HS-5 (cell line): ENCODE measurements at places on chromosomes 4 and X.

GRCh38 chr4:97987019-97987648 lies 156.1 kb downstream of the STPG2 start:
- no peak for DNase-seq

DNA sequence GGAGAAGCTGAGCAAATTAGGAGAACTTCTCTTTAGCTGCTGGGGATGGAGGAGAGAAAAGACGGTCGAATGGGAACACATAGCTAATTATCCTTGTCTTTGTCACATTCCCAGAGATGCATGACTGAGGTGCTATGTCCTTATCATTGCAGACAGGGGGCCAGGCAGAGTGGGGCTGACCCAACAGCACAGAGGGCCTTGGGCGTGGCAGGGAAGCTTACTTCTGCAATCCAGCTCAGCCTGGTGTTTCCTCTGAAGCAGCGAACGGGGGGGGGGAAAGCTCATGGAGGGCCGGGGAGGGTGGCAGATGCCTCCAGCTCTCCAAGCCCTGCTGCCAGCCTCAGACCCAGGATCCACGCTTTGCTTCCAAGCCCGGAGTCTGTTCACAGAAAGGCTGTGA lies 50.8 kb upstream of the HOPX start:
- DNase-seq, result no peak

DNA sequence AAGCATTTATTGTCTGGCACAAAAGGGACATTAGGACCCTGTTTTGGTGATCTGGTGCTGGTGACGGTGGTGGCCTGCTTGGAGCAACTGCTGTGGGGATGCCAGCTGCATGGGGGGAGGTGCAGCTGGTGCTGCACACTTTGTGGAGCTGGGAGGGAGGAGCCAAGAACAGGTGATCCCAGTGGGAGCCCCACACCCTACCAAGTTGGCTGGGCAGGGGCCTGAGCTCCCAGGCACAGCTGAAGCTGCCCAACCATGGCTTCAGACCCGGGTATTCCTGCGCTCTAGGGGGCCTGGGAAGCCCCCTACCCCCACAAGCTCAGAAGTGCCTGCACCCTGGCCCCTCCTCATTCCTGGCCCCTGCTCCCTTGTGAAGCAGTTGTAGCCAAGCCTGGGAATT lies 1512.5 kb downstream of the TECRL start:
- DNase-seq, result no peak

- no peak for DNase-seq
Measured at GRCh38 chrX:39309721-39310152, 508.5 kb downstream of the MID1IP1 start.

DNA sequence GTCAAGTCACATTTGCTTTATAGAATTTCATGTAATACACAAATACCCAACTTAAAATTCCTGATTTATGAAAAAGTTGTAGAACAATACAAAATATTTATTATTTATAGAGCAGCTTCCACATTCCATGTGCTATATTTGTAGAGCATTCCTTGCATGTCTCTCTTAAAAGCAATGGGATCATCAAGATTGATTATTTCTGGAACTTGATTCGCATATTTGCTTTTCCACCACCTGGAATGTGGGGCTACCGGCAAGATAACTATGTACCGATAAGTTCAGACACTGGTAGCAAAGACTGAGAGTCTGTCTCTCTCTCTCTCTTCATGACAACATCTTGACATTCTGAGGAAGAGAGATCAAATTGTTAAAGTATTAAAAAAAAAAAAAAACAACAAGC lies 59.3 kb downstream of the MAPK10 start:
- no peak for DNase-seq

- DNase-seq, result no peak
Measured at GRCh38 chr4:38314663-38315062, 349.3 kb upstream of the KLF3 start.

DNA sequence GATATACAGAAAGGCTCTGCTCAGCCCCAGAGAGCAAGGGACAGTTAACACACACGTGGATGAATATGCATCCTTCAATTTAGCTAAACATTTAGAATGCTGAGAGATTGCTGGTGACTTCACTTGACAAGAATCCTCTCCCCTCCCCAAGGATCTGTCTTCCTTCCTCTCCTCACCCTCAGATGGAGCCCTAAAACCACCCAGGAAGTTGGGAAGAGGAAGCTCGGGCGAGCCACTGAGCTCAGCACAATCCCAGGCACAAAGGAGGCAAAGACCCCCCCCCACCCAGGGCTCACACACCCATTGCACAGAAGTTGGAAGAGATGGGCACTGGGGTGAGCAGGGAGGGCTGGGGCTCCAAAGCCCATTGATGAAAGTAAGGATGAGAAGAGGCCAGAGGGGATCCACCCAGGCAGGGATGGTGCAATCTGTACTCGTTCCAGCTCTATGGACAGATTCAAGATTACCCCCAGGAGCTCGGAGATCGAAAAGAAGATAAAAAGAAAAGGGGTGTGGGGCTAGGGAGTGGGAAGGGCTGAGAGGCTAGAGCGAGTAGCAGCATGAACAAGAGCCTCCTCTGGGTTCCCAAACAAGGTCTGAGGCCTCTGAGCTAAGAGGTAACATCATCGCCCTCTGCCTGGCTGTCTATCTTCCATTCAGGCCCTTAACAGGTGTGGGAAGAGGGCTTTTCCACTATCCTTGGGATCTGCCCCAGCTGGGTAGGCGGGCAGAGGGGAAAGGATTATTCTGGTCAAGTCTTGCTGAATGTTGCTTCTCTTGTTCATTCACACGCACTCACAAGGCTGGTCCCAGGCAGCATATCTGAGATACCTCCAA lies 1.2 kb downstream of the TFE3 start:
- no peak for DNase-seq

DNA sequence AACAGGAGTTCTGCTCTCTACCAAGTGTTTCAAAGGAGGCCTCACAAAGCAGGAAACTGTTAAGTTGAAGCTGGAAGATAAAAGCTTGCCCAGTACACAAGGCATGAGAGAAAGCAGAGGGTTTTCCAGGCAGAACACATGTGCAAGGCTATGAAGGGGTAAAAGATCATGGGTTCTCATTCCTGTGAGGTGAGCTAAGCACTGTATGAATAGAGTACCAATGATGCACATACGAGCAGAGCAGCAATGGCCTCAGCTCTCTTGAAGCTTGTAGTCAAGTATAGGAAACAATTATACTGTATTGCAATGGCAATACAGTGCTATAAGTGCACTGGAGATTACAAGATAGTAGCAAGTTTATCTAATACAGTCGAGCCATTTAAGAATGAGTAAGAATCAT lies 18.0 kb downstream of the TTC29 start:
- DNase-seq, result no peak

DNA sequence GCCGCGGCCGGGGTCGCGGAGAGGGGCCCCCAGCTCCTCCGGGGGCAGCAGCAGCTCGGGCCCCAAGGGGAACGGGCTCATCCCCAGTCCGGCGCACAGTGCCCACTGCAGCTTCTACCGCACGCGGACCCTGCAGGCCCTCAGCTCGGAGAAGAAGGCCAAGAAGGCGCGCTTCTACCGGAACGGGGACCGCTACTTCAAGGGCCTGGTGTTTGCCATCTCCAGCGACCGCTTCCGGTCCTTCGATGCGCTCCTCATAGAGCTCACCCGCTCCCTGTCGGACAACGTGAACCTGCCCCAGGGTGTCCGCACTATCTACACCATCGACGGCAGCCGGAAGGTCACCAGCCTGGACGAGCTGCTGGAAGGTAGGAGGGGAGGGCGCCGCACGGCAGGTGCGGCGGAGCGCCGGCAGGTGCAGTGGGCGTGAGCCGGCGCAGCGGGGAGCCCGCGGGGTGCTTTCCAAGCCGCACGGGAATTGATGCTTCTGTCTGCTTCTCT lies 886 bp downstream of the DCLK2 start:
- no peak for DNase-seq

DNA sequence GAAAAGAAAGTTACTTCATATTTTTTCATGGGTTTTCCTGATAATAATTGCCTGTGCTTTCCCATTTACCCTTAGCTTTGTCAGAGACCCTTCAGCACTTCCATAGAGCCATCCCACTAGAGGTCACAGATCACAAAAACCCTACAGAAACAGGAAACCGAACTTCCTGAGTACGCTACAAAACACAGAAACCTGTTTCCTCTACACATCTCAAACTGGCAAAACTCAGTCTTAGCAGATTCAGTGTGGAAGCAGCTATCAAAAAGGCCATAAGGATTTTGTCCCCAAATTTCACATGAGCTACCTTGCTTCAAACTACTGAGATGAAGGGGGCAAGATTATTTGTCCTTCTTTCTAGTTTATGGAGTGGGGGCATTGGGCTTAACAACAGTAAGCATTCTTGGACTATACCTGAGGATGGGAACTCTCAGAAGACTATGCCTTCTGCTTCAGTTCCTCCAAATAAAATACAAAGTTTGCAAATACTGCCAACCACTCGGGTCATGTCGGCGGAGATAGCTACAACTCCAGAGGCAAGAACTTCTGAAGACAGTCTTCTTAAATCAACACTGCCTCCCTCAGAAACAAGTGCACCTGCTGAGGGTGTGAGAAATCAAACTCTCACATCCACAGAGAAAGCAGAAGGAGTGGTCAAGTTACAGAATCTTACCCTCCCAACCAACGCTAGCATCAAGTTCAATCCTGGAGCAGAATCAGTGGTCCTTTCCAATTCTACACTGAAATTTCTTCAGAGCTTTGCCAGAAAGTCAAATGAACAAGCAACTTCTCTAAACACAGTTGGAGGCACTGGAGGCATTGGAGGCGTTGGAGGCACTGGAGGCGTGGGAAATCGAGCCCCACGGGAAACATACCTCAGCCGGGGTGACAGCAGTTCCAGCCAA lies at the start of gene MMRN1:
MMRN1 (plus strand) TSS at position 206 of the 902 bp plus-strand sequence; CDS start at position 324, 118 bp downstream.
- DNase-seq, result no peak

DNA sequence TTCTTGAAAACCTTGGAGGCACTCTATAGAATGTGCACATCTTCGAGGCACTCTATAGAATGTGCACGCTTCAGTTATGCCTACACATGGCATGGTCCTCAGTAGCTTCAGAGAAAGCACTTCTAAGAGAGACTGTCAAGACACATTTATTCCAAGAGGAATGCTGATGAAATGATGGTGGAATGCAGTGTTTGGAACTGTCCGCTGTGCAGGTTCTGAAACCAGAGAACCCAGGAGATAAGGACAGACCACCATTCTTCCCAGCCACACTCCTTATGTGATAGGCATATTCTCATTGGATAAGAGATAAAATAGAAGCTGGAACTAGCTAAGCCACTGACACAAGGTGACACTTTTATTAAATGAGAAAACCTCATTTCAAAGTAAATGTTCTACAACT lies 263.3 kb downstream of the NLGN4X start:
- DNase-seq, result no peak

GRCh38 chrX:48976086-48976485 lies 4.4 kb upstream of the KCND1 start:
- DNase-seq, result no peak

DNA sequence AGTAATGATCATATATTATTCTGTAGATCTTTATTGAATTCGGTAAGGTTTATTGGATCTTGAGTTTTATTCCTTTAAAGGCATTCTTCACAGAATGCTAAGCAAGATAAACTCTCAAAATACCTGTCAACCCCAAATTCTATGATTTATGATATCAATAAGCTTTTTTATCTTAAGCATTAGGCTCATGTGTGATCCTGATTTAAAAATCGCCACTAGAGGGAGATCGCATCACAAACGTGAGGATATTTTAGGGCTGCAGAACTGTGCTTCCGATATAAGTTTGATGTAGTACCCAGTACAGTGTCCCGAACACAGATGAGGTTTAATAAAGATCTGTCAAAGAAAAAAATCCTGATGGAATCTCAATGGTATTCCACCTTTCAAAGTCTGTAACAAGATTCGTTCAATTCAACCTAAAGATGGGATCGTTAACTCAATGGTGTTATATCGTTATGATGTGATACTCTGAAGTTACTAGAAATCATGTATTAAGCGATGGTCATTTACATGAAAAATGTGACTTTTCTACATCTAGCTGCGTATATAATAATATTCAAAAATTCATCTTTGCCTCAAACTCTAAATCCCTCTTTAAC lies 169.0 kb downstream of the CORIN start:
- DNase-seq, result no peak

DNA sequence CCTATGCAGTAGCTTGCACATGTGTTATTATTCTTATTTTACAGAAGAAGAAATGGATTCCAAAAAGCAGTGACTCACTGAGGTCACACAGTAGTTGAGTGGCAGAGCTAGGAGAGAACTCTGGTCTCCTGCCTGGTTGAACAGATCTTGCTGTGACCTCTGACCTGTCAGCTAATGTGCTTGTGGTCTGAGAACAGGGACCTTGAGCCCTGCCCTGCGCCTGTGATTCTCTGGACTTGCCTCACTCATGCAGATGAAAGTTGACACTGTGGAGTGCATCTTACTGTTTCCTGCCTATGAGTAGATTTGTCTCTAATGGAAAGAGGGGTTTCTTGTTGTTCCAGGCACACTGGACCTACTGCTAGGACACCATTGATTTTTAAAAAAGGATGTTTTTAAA lies 32.3 kb downstream of the ETNPPL start:
- DNase-seq, result no peak

DNA sequence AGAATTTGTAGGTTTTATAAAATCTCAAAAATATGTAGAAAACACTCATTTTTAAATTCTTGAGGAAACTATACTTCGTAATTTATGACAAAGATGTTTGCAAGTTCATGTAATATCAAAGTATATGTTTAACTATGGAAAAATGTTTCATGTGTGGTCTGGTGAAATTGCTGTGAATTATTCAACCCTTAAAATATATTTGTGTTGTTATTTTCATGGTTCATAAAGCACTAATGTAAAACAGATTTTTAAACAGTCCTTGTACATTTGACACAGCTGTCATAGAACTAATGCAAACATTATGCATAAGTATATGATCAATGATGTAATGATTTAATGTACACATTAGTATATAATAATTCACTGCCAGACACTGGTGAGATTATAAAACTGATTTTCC lies 83.1 kb upstream of the ARSJ start:
- DNase-seq, result no peak

- no peak for DNase-seq
Measured at GRCh38 chrX:13167481-13168231, 123.2 kb upstream of the FAM9C start.

DNA sequence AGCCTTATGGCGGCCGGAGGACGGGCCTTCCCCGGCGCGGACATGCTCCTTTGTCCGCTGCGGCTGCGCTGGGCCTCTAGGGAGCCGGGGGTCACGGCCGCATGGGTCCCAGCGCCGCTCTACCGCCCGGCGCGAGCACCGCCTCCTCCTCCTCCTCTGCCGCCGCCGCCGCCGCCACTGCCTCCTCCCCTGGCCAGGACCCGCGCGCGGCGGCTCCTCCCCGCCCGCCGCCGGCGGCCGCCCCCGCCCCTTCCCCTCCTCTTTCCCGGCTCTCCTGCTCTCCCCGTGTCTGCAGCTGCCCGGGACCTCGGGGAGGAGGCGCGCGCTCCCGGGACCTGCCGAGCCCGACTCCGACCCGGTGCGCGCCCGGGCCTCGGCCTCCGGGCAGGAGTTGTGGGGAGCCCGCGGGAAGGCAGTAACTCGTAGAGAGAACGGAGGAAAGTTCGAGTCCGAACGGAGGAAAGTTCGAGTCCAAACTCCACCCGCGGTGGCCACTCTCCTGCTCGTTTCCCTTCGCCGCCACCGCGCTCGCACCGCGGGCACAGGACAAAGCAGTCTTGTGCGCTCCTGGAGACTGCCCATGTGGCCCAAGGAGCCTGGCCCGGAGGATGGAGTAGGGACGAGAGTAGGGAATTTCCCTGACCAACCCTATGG lies at the start of gene ADGRA3:
ADGRA3 (minus strand) TSS at position 179 of the 654 bp plus-strand sequence. CDS start 282 bp downstream, outside the sequence.
- no peak for DNase-seq

GRCh38 chr4:121050300-121050699 lies 22.0 kb downstream of the NDNF start:
- DNase-seq, result no peak
